ENCODE measurements at places on chromosomes 2 and 18.

GRCh38 chr2:181185421-181185820, 205.0 kb downstream of the UBE2E3 start:
- DNase-seq: no peak

DNA sequence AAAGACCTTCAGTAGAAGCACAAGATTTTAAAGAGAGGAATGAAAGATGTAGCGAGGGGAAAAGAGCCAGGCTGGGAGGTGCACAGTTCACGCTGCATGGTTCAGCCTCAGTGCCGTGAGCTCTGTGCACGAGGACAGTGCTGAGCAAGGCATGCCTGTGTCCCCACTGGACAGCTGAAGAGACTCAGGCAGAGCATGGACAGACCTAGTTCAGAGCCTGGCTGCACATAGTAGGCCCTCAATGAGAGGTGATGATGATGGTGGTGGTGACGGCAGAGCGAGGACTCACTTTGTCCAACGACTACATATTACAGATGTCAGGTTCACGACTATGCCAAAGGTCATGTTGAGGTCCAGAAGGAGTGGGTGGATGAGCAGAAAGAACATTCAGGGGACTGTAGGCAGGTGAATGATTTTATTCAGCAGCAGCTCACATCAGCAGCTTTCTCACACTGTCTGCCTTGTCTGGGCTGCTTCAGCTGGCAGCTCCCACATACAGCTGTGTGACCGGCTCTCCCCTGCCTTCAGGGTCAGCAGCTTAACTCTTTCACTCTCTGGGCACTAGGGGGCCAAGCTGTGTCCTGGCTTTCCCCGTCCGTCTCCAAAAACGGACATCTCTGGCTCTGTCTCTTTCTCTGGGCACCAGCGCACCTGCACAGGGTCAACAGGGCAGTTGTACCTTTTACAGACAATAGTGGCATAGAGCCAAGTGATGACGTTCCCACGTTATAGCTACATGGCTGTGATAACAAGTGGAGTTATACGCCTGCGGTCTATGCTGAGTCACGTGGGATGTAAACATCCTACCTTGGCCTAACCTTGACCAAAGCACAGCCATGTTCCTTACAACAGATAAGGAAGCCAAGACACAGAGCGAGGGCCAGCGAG, 128.8 kb upstream of the MSH6 start:
- DNase-seq: no peak

DNA sequence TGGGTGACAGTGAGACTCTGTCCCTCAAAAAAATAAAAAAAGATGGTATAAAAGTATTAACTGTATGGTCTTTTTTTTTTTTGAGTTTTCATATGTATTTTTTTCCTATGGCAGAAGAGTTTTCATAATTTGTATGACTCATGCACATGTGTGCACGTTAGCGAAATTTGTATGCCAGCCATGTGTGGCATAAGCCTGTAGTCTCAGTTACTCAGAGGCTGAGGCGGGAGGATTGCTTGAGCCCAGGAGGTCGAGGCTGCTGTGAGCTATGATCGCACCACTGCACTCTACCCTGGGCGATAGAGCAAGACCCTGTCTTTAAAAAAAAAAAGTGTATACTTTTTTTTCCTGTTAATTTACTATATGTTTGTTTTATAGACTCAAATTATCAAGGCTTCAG, 160.8 kb downstream of the TGIF1 start:
- DNase-seq: no peak

GRCh38 chr2:99481941-99482340, 7.9 kb downstream of the REV1 start:
- DNase-seq: no peak

GRCh38 chr18:25830787-25831186, 259.6 kb downstream of the SS18 start:
- DNase-seq: peak; percentile 76

DNA sequence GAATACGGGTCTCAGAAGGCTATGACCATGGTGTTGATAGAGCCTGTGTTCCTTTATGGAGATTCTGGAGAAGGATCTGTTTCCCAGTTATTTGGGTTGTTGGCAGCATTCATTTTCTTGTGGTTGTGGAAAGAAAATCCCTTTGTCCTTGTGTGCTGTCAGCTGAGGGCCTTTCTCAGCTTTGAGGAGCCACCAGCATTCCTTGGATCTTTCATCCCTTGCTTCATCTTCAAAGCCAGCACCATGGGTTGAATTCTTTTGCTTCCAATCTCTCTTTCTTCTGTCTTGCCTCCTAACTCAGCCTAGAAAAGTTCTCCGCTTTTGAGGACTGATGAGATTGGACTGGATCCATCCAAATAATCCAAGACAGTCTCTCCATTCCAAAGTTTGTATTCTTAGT, 103.2 kb upstream of the MMADHC start:
- peak; percentile 24 for DNase-seq

DNA sequence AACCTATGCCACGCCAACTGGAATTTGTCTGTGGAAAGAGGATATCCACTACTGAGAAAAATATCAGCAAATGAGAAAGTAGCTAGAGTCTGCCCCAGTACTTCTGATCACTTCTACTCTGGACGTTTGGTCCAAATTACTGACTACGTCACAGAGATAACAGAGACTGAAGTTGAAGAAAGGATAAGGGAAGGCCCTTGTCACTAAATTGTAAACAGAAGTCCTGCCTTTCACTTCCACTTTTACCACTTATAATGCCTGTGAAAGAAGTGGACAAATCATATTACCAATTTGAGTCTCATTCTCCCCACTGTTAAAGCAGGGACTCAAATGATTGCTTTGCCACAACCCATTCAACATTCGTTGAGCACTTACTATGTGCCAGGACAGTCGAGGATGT, 173.9 kb upstream of the ERBB4 start:
- no peak for DNase-seq

- peak; percentile 47 for DNase-seq
Measured at GRCh38 chr2:169361706-169362117, 622 bp downstream of the LRP2 start.

- no peak for DNase-seq
Measured at GRCh38 chr2:181923121-181923520, 31.6 kb downstream of the ITPRID2 start.

- no peak for DNase-seq
Measured at GRCh38 chr2:62871506-62871905, 166.0 kb downstream of the EHBP1 start.

DNA sequence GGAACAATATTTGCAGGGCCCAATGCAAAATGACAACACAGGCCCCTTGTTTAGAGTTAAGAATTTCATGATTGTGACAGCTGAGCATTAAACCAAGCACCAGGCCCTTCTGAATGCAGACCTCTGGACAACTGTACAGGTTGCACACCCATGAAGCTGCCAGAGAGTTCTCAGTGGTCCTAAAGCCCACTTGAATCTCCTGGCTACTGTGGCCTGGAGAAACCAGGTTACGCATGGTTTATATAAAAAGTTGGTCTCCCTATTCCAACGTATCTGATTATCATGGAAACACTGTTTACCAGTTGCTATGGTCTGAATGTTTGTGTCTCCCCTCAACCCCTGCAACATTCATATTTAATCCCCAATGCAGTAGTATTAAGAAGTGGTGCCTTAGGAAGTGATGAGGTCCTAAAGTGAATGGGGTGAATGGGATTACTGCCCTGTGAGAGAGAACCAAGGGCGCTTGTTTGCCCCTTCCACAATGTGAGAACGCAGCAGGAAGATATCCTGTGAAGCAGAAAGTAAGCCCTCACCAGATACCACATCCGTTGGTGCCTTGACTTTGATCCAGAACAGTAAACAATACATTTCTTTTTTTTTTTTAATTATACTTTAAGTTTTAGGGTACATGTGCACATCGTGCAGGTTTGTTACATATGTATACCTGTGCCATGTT, 48.0 kb upstream of the ANXA4 start:
- no peak for DNase-seq

- DNase-seq: no peak
Measured at GRCh38 chr18:5422626-5423025, 121.2 kb downstream of the EPB41L3 start.

GRCh38 chr2:42225573-42225972, 56.4 kb downstream of the EML4 start:
- DNase-seq: no peak

- DNase-seq: no peak
Measured at GRCh38 chr2:20008703-20009102, 3.8 kb downstream of the MATN3 start.

DNA sequence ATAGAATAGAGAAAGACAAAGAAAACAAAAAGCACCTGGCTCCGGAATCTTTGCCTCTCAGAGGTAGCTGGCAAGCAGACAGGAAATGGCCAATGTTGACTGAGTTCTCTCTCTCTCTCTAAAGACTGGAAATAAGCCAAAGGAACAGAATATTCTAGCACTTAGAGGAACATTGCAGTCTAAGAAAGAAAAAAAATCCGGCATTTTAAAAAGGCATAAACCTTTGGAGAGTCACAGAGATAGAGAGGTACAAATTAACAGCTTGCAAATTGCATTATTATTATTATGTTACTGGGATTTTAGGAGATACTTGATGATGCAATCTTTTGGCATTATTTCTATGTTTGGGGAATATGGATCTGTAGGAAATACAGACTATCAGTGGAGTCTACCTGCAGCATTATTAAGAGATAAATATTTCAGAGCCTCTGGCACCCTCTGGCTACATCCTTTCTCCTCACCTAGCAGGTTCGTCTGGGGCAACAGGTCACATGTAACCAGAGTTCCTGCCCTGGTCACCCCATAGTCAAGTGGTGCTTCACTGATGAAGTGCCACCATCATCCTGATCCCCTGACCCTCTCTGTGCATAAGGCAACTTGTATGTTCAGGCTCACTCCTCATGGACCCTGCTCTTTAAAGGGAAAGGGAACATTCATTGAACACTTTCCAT, 318.9 kb upstream of the ACVR2A start:
- DNase-seq: no peak

DNA sequence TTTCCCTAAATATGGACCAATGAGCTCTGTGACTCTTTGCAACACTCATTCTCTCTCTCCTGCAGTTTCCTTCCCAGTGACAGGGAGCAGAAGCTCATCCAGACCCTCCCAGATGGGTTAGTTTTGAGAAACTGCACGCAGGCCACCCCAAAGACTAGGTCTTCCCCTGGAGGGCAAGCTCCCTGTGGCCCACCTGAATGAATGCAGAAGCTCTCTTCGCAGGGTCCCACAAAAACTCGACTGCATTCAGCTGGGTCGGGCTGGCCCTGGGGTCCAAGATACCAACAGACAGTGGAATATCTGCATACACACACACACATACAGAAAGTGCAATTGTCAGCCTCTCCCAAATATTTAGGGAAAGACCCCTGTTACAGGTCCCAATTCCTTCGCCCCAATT, 37.0 kb downstream of the TFCP2L1 start:
- no peak for DNase-seq

DNA sequence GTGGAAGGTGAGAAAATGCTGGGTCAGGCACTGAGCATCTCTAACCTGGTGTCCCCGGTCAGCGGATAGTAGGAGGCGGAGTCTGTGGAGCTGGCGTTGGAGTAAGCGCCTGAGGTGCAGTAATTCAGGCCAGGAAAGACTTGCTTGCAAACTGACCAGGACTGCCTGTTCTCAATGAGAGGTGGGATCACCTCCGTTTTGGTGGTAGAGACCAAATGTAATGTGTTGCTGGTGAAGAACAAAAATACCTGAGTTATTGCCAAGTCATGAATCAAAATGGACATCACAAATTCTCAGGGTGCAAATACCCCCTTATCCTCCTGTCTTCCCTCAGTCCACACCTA, 24.2 kb downstream of the APOB start:
- DNase-seq: no peak

- peak; percentile 58 for DNase-seq
Measured at GRCh38 chr18:59996370-59996966, 96.7 kb downstream of the PMAIP1 start.

DNA sequence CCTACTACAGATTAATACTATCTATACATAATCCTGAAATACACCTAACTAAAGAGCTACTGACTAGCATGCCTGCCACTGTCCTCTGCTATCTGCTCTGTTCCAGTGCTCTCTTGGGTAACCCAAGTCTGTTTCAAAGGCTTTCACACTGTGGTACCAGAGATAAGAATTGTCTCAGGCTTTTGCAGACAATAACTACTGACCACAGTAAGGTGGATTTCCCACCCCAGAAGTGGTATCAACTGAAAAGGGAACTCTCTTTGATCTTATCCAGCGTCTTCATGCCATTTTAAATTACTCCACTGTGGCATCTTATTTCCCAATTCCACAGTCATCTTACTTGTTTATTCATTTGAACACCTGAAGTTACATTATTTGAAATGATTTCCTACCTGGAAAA, 190.2 kb downstream of the IKZF2 start:
- DNase-seq: no peak

GRCh38 chr2:20755132-20755800, 67.6 kb downstream of the LDAH start:
- no peak for DNase-seq

DNA sequence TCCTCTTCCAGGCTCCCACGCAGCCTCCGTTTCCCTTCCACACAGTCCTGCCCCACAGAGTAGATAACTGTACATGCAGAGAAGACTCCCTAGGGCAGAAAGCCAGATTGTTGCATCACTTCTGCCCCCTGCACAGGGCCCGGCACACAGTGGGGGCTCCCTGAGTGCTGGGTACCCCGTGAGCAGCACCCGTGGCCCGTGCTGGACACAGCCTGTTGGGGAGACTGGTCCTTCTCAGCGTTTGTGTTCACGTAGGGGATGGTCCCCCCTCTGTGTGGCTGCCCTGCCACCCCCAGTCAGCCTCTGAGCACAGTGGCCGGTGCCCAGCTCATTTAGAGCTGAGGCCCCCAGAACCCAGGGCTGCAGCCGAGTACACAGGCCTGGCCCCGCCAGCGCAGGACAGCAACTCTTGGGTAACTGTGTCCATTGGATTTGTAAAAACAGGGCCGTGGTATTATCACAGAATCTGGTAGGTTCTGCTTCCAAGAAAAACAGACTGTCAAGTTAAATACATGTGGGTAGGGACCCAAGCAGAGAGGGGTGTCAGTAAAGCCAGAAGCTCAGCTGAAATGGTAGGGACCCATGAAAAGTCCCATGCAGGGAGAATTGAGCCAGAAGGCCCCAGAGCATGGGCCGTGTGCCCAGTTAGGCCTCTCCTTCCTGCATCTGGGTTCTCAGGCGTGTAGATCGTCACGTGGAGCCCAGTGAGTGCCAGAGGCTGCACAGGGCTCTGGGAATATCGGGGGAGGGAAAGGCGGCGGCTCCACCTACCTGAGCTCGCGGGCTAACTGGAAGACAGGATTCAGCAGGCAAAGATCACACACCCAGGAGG, 257.3 kb downstream of the ATAD2B start:
- no peak for DNase-seq

DNA sequence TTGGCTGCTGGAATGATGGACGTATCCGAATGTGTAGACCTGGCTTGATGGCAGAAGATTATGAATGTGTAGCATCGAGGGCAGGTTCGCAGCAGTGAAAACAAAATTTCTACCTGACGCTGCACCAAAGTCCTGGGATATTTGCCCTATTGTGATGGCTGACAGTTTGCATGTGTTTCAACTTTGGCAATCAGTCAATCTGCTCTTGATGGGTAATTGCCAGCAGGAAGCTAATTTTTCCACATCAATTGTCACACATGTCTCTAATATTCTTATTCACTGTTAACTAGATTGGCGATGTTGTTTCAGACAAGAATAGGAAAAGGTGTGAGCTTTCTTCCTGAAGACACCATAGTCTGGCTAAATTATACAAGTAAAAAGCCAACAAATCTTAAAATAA, 821.3 kb downstream of the LRRTM4 start:
- DNase-seq: no peak

Data from GM03348 (cell line).